ENCODE measurements at places on chromosomes 4 and X. TPM values are rescaled to one million over a fixed set of nuclear protein-coding genes. Genes with fewer than 3 reads are reported as not detected.

GRCh38 chr4:1515763-1516162, 109.5 kb upstream of the NKX1-1 start:
- DNase-seq, result no peak
- no peak overlapping the region for H3K27ac ChIP-seq
- peaks cover 5% of the 10 kb centered on the region for H3K27me3 ChIP-seq
- H3K4me1 ChIP-seq, result peaks cover 2% of the 10 kb centered on the region

GRCh38 chrX:100747703-100748102, 15.8 kb upstream of the SYTL4 start:
- no peaks in the 10 kb centered on the region for H3K36me3 ChIP-seq
- no peaks in the 10 kb centered on the region for H3K4me1 ChIP-seq
- H3K4me3 ChIP-seq, result no peak overlapping the region
- H3K27me3 ChIP-seq, result peaks cover 5% of the 10 kb centered on the region
- no peak for DNase-seq

DNA sequence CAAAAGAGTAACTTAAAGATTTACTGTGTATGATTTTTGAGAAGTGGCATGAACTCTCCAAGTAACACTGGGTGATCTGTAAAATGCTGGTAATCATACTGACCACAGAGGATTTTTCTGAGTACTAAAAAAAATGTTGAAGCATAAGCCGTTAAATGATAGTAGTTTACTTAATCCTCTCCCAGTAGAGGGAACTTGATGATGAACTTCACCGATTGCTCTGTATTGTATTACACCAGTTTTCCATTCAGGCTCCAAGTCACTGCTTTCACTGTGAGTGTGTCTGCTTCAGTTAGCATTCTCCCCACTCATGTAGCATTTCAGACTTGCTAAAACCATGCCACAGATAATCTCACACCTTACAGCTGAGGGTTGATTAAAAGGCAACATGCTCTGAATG, 294.1 kb downstream of the GBA3 start:
- no peaks in the 10 kb centered on the region for H3K4me1 ChIP-seq
- H3K4me3 ChIP-seq, result no peak overlapping the region
- no peak overlapping the region for H3K27ac ChIP-seq

NXF2 gene
- total RNA-seq, result not detected

DNA sequence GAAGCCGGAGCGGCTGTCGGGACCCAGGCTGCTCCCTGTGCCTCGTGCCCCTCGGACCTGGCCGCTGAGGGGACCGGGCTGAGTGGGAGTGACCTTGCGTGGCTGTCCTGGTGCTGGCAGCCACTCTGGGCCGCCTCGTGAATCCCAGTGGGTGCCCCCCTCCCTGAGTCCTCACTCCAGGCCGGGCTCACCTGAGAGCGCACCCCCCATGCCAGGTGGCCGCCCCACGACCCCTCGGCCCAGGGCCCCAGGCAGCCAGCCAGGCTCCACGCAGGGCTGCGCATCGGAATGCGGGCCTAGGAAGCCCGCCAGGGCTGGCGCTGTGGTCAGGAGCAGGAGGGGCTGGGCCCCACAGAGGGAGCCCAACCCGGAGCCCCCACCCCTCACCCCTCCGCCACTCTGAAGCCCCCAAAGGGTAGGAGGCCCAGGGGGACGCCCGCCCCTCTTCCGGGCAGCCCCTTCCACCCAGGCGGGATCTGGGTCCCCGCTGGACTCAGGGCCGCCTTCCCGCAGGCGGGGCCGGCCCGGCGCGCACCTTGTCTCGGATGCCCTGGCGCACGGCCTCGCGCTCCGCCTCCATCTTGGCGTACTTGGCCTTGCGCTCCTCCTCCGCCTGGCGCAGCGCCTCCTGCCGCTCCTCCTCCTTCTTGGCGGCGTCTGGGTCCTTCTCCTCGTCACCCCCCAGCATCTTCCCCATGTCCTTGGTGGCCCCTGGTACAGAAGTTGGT, 33.9 kb downstream of the CPLX1 start:
- peaks cover 16% of the 10 kb centered on the region for H3K4me1 ChIP-seq
- no peaks in the 10 kb centered on the region for H3K36me3 ChIP-seq
- no peak for DNase-seq
- H3K4me3 ChIP-seq, result peak overlapping the region; percentile 66
- peaks cover 37% of the 10 kb centered on the region for H3K27me3 ChIP-seq
- H3K27ac ChIP-seq, result no peak overlapping the region
